Kidney (tissue), 22 donors: ENCODE measurements at places on chromosomes 4 and X. TPM values are rescaled to one million over a fixed set of nuclear protein-coding genes. Genes with fewer than 3 reads are reported as not detected.

Gene CYSLTR1
- 5.5 TPM for total RNA-seq

Gene P2RY4
- 0.31 TPM for total RNA-seq

Gene IDUA
- 58.5 TPM for total RNA-seq

Gene MYOZ2
- total RNA-seq, result 0.19 TPM

Gene CRLF2
- total RNA-seq, result 1.6 TPM

GRCh38 chr4:117327491-117327890, 242.1 kb upstream of the TRAM1L1 start:
- no peaks in the 10 kb centered on the region for H3K36me3 ChIP-seq
- no peaks in the 10 kb centered on the region for H3K27me3 ChIP-seq
- no peak overlapping the region for H3K4me3 ChIP-seq
- H3K27ac ChIP-seq, result no peak overlapping the region
- DNase-seq, result no peak

DNA sequence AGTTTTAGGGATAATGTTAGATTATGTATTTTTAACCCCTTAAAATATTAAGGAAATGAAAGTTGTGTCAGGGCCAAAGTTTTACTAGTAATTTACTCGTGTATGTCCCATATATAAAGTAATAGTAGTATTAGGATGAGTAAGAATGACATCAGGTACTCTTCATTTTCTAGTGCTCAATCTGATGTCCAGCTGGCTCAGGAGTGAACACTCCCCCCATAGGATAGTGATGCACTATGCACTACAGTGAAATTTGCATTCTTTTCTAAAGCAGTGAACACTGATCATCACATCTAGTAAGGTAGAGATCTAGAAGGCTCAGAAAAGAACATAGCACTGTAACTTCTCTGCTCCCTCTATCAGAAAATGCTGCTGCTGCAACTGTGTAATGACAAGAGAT, 409.7 kb downstream of the GLUD2 start:
- no peak overlapping the region for H3K27ac ChIP-seq
- H3K4me1 ChIP-seq, result no peaks in the 10 kb centered on the region
- DNase-seq, result no peak
- no peak overlapping the region for H3K4me3 ChIP-seq
- H3K36me3 ChIP-seq, result no peaks in the 10 kb centered on the region

DNA sequence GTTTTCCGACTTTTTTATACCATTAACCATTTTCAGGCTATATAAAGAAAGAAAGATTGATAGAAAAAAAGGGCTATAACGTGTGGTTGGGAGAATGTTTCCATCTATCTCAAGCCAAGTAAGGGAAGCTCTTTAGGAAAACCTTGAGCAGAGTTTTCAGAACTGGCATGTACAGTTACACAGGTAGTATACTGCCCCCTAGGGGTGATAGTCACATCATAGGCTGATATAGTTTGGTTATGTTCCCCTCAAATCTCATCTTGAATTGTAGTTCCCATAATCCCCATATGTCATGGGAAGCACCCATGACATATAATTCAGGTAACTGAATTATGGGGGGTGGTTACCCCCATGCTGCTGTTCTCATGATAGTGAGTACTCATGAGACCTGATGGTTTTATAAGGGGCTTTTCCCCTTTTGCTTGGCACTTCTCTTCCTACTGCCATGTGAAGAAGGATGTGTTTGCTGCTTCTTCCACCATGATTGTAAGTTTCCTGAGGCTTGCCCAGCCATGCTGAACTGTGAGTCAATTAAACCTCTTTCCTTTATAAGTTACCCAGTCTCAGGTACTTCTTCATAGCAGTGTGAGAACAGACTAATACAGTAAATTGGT, 186.8 kb downstream of the TMA16 start:
- H3K4me1 ChIP-seq, result no peaks in the 10 kb centered on the region
- H3K27ac ChIP-seq, result no peak overlapping the region
- no peak overlapping the region for H3K4me3 ChIP-seq
- no peaks in the 10 kb centered on the region for H3K27me3 ChIP-seq
- DNase-seq, result no peak
- H3K36me3 ChIP-seq, result no peaks in the 10 kb centered on the region

GRCh38 chr4:17328141-17328815, 183.6 kb downstream of the QDPR start:
- H3K4me3 ChIP-seq, result no peak overlapping the region
- no peaks in the 10 kb centered on the region for H3K27me3 ChIP-seq
- H3K4me1 ChIP-seq, result peaks cover 4% of the 10 kb centered on the region
- no peak overlapping the region for H3K27ac ChIP-seq

DNA sequence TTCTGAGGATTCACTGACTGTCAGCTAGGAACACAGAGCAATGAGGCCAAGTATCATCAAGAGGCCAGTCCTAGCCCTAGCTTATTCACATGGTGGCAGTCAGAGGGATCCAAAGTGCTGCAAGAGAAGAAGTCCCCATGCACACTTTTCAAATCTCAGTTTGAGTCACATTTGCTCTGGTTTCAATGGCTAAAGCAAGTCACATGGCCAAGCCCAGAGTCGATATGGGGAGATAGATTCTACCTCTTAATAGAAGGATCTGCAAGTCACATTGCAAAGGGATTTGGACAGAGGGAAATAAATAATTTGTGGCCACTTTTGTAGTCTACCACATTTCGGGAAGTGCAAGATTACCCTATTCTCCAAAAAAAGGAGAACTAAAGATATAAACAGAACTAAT, 3.7 kb upstream of the LCORL start:
- no peaks in the 10 kb centered on the region for H3K4me1 ChIP-seq
- no peak overlapping the region for H3K4me3 ChIP-seq
- H3K27me3 ChIP-seq, result no peaks in the 10 kb centered on the region

GRCh38 chrX:8803326-8803725, 2.1 kb upstream of the FAM9A start:
- no peaks in the 10 kb centered on the region for H3K27me3 ChIP-seq
- DNase-seq, result no peak
- H3K36me3 ChIP-seq, result no peaks in the 10 kb centered on the region

- H3K36me3 ChIP-seq, result no peaks in the 10 kb centered on the region
- H3K27me3 ChIP-seq, result no peaks in the 10 kb centered on the region
- no peaks in the 10 kb centered on the region for H3K4me1 ChIP-seq
- no peak overlapping the region for H3K4me3 ChIP-seq
Measured at GRCh38 chrX:30904632-30905031, 15.6 kb upstream of the TAB3 start.

GRCh38 chr4:122450847-122451246, 5.7 kb downstream of the IL2 start:
- no peaks in the 10 kb centered on the region for H3K4me1 ChIP-seq
- no peak overlapping the region for H3K4me3 ChIP-seq
- DNase-seq, result no peak
- no peak overlapping the region for H3K27ac ChIP-seq
- no peaks in the 10 kb centered on the region for H3K36me3 ChIP-seq
- H3K27me3 ChIP-seq, result no peaks in the 10 kb centered on the region

DNA sequence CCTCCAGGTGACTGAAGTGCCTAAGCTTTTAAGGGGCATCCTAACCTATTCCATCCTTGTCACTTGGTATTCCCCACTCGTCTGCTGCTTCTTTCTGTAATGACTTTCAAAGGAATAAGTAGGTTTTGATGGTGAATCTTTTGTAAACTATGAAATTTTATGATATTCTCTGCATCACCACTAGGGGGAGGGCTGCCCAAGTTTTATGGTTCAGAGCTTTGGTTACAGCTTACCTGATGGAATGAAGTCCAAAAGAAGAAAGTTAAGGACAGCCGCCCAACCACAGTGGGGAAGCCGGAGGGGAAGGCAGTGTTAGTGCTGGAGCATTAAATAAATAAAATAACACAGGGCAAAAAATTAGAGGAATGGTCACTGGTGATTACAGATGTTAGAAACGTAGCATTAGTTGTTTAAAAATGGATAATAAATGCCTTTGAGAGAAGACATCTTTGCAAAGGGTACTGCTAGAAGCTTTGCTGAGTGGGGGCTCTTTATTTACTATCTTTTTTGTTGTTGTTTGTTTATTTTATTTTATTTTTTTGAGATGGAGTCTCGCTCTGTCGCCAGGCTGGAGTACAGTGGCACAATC, 204.9 kb downstream of the GBA3 start:
- H3K27me3 ChIP-seq, result no peaks in the 10 kb centered on the region
- no peaks in the 10 kb centered on the region for H3K4me1 ChIP-seq
- peak; percentile 63 for DNase-seq
- H3K4me3 ChIP-seq, result no peak overlapping the region
- no peak overlapping the region for H3K27ac ChIP-seq

- no peak for DNase-seq
- no peak overlapping the region for H3K27ac ChIP-seq
- H3K27me3 ChIP-seq, result no peaks in the 10 kb centered on the region
- no peak overlapping the region for H3K4me3 ChIP-seq
Measured at GRCh38 chrX:45889471-45889870, 655.8 kb downstream of the ZNF674 start.

DNA sequence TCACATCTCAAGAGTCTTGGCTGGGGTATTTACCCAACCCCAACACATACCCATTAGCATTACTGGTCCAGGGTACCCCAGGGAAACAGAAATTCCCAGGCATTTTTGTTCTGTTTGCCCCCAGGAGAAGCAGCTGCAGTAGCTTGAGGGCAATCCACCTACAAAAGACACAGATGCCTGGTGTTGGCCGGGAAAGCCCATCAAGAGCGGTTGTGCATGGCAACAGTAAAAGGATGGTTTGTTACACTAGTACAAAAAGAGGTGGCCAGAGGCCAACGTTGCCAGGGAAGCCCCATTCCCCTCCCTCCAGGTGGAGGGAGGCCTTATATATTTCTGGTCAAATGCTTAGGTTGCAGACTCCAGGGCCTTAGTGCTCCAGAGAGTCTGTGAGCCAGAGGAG, 637.8 kb downstream of the BCOR start:
- no peak overlapping the region for H3K27ac ChIP-seq
- no peaks in the 10 kb centered on the region for H3K36me3 ChIP-seq
- H3K4me1 ChIP-seq, result no peaks in the 10 kb centered on the region
- H3K27me3 ChIP-seq, result peaks cover under 1% of the 10 kb centered on the region
- no peak overlapping the region for H3K4me3 ChIP-seq

DNA sequence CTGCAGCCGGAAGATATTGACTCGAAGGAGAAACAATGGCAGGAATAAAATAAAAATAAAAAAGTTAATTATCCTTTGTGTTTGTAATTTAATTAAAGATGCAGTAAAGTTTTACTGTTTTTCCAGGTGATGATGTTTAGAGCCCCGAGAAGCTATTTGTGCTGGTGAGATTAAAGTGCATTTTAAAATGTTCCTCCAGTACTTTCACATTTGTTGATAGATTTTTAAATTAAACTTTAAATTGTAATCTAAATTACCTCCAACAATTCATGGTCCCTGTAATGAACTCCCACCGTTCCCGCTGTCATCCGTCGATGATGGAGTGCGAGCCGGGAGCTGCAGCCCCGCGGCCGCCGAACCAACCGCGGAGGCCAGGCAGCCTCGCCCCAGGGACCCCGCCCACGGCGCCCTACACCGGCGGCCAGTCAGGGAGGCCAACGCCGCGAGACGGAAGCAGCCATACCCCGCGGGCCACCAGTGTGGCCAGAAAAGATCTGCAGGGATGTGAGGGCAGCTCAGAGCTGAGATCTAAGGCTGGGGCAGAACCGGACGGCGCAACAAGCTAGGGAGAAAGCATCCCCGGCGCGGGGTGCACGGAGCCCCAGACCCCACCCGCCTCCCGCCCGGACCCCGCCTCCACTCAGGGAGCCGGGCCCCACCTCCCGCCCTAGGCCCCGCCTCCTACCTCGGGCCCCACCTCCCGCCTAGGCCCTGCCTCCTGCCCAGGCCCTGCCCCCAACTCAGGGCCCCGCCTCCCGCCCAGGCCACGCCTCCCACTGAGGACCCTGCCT, 104.0 kb downstream of the FAM53A start:
- no peak overlapping the region for H3K27ac ChIP-seq
- peaks cover 2% of the 10 kb centered on the region for H3K27me3 ChIP-seq

DNA sequence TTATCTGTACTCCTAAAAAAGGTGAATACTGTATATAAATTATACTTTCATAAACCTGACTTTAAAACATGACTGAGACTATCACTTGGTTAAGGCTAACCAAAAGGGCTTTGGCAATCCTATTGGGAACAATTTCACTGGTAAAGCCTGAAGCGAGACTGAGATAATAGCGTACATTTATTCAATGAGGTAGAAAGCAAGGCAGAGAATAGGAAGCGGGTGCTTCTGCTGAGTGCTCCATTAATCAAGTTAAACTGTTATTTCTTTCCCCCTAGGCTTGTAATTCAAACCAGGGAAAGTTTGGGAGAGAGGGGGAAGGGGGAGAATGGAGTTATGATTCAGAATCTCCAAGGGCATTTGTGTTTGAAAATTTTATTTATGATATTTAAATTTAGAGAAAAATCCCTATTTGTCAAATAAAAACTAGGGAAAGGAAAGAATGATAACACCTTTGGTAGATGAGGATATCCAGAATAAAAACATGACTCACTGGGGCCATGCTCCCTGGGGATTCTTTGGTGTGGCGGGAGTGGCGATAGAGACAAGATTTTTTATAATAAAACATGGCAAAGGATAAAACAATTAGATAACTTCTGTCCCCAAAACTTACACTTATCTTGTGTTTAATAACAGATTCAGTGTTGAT, 34.6 kb upstream of the SORBS2 start:
- H3K4me3 ChIP-seq, result no peak overlapping the region
- no peak overlapping the region for H3K27ac ChIP-seq
- no peaks in the 10 kb centered on the region for H3K4me1 ChIP-seq
- H3K27me3 ChIP-seq, result no peaks in the 10 kb centered on the region
- DNase-seq, result no peak
- no peaks in the 10 kb centered on the region for H3K36me3 ChIP-seq

DNA sequence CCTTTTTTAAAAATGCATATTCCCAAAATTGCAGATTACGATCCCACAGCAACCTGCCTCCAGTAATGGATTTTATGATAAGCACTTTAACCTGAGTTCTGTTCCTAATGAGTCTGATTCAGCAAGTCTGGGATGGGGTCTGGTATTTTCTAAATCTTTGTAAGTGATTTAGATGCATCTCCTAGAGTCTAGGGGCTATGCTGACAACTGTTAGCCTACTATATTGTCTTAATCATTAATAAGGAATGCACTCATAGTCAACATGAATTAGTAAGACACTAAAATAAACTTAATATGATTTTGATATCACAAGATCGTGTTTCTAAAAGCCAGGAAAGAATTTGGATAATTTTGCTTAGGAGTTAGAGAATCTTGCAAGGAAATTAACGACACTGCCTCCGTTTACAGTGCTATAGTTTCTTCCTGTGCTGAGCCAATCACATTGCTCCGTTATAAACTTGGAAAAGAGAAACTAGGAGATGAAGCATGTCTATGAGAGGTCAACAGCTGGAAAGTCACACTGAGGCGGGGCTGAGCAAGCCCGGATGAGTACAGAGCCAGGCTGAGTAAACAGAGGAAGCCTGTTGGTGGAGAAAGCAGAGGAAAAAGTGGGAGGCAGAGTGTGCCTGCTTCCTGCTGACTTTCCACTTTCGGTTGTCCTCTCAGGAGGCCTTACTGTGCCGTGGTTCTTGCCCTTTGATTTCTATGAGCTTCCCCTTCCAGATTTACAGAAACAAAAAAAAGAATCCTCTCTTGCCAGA, 5.4 kb downstream of the SCARB2 start:
- H3K27ac ChIP-seq, result peak overlapping the region; percentile 92
- no peak overlapping the region for H3K4me3 ChIP-seq
- no peaks in the 10 kb centered on the region for H3K27me3 ChIP-seq
- DNase-seq, result peak; percentile 72
- H3K36me3 ChIP-seq, result no peaks in the 10 kb centered on the region
